Breast epithelium (tissue), 4 donors: ENCODE measurements at places on chromosomes 5 and 9. TPM values are rescaled to one million over a fixed set of nuclear protein-coding genes. Genes with fewer than 3 reads are reported as not detected.

Gene RNF44
- 17.1 TPM for total RNA-seq

Gene MED10
- total RNA-seq = 25.9 TPM

Gene DRD1
- 0.33 TPM for total RNA-seq

Gene IL13
- not detected for total RNA-seq

Gene DDX4
- total RNA-seq = not detected

Gene PCDHB16
- 6.3 TPM for total RNA-seq

Gene DAB2
- total RNA-seq = 119 TPM

Gene WNK2
- not detected for total RNA-seq

Gene C5orf58
- 0.80 TPM for total RNA-seq

Gene FAM81B
- total RNA-seq = not detected

Gene PIGO
- 18.0 TPM for total RNA-seq

DNA sequence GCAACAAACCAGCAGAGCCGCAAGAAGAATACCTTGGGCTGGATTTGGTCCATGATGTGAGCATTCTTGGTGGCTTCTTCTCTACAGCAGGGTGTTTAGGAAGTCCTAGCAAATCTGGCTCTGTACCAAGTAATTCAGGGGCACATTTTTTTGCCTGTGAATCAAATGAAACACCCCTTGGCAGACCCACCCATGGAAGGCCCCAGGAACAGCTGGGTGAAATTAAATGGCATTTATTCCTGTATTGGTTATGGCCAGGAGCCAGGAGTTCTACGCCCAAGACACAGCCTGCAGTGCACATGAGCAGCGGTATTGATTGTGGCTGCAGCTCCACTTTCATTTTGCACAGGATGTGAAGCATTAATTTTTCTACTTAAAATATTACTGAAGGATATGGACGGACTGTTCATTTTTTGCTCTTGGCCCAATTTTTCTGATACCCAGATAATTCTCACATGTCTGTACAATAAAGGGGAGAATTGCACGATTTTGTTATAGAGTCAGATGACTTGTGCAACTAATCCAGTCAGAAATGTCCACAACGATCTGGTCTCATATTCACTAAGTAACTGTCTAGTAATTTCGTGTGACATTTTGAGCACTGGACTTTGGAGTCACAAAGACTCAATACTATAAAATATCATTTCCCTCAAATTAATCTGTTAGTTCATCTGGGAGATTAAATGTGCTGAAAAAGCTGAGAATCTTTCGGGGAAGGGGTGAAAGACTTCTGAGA, 120.7 kb upstream of the APC start:
- DNase-seq = no peak

DNA sequence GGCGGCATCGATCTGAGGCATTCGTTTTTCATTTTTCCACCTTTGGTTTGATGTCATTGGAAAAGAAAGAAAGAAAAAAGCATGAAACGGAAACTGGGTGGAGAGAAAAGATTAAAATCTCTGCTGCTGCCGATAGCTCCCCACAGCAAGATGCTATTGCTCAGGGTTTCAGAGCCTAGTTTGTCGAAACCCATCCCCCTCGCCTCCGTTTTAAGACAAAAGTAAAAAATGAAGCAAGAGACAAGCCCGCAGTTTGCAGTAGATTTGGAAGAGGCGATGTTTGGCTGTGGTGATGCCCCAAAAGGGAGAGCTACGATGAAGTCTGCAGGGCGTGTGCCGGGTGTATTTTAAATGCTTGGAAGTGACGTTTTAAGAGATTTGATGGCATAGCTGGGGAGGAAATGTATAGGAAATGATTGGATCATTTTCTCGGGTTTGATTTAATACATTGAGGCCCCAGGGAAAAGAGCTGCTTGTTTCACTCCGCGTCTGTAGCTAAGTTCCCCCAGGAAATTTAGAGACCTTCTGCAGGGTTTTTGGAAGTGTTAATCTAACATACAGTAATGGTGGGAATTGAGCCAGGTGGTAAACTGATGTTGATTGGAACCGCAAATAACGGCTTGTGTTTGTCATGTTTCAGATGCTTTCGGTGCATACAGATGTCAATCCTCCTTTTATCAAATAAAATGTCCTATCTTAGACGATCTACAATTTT, 909 bp downstream of the NDFIP1 start:
- DNase-seq = no peak

DNA sequence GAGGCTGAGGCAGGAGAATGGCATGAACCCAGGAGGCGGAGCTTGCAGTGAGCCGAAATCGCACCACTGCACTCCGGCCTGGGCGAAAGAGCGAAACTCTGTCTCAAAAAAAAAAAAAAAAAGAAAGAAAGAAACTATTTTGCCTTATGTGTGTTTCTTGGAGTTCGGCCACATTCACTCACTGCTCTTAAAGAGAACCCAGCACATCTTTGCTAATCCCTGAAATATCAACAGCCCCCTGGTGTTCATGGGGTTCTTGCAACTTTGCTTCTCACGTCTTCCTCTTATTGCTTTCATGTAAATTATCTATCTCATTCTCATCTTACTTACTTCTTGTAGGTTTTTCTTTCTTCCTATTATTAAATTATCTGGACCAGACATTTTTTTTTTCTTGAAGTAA, 126.3 kb upstream of the ASTN2 start:
- no peak for DNase-seq

GRCh38 chr5:77994943-77995342, 218.8 kb upstream of the TBCA start:
- DNase-seq = no peak

- DNase-seq = no peak
Measured at GRCh38 chr9:88680505-88681160, 145.7 kb downstream of the NXNL2 start.

DNA sequence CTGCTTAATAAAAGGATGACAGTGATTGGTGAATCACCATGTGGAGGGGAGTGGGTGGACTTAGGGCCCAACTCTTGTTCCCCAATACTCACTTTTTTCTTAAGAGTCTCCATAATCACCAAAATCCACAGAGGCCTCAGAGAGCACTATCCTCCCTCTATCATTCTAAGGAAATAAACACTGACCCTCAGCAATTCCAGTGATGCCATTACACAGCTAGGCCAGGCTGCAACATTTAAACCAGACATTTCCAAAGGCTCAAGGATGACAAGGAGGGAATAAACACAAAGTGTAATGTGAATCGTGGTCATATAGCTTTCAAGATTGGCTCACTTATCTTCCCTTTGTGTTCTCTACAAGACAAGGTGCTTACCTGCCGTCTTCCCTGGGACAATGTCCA, 2.4 kb upstream of the ARSI start:
- DNase-seq = no peak

- no peak for DNase-seq
Measured at GRCh38 chr5:116765441-116765840, 190.8 kb upstream of the SEMA6A start.

- no peak for DNase-seq
Measured at GRCh38 chr5:60458666-60459065, 241.3 kb downstream of the DEPDC1B start.

DNA sequence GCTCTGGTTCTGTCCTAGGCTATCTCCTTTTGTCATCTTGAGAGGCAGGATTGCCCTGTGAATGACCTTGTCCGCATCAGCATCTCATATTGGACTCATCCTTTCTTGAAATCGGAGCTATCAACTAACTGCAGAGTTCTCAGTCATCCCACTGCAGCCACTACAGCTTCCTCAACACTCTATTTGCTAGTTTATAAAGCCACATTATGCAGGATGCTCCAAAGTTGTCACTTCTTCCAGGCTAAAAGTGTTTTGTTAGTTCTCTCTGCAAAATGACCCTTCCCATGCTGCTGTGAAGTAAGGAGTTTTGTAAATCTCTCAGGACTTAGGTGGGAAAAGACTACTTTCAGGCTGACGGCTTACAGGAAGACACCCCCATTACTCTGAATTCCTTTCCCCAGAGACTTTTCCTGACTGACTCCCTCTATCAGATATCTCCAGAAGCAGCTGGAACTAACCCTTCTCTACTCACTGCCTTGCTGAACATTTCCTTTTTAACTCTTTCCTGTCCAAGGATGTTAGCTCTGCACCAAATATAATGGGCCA, 257.6 kb downstream of the NFIB start:
- no peak for DNase-seq

DNA sequence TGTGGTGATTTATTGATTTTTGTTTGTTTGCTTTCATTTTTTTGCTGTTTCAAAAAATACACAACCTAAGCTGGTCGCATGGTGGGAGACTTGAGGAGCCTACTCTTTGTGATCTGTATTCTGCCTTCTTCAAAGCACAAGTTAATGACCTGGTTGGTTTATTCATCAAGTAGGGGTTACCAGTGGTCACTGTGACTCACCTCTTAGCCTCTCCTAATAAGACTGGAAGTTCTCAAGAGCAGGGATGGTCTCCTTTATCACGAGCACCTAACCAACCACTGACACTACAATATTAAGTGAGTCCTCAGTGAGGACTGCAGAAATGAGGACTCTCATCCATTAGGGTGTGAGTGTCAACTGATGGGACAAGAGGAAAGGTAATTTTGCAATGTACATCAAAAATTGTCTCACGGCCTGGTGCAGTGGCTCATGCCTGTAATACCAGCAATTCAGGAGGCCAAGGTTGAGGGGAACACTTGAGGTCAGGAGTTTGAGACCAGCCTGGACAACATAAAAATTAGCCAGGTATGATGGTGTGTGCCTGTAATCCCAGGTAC, 13.6 kb upstream of the MTMR12 start:
- no peak for DNase-seq

GRCh38 chr5:130333089-130333488, 428.8 kb downstream of the CHSY3 start:
- no peak for DNase-seq

DNA sequence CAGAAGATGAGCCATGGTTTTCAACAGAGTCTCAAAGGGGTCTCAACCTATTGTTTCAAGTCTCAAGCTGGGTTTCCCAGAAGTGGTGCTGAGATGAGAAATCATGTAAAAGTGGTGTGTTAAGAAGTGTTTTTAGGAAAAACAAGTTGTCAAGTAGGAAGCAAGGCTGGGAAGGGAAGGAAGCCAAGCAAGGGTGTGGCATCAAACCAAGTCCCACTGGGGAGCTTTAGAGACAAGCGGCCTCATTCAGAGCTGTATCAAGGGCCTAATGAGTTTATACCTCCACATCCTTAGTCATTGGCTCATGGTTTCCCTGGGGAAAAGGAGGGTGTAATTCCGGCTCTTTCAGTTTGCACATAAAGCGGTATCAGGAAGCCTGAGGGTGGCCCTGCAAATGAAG, 26.4 kb upstream of the GABRB2 start:
- no peak for DNase-seq

DNA sequence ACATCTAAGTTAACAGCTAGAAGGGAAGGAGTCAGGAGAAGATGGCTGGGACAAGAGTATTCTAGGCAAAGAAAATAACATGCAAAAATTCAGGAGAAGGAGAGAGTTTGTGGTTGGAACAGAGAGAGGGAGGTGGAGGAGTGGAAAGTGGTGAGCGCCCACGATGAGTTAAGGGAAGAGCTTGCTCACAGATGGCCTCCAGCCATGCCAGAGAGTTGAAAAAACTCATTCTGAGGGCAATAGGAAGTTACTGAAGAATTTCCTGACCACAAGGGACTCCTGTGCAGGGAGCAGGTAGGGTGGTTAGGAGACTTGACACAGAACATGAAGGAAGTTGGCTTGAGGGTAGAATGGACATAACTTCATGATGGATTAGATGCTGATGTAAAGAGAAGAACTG, 159.7 kb downstream of the DOCK2 start:
- no peak for DNase-seq

DNA sequence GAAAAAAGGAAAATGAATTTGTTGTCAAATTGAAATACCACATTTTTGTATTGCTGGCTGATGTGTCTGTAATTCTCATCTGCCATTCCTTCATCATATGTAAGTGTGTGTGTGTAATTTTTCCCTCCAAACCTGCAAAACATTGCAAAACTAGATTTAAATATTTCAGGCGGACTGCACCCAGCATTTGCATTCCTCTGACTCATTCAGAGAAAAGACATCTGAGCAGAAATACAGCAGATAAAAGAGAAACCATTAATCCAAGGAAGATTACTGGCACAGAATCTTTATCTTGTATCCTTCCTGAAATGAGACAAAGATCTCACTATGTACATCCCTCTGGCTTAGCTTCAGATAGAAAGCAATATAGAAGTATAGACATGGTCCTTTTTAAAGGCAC, 275.3 kb downstream of the TMEM38B start:
- no peak for DNase-seq

- no peak for DNase-seq
Measured at GRCh38 chr5:173922527-173922926, 34.4 kb downstream of the CPEB4 start.

GRCh38 chr5:106171132-106171531, 1499.6 kb downstream of the EFNA5 start:
- DNase-seq = no peak
